ENCODE measurements at places on chromosomes 1 and 21.

DNA sequence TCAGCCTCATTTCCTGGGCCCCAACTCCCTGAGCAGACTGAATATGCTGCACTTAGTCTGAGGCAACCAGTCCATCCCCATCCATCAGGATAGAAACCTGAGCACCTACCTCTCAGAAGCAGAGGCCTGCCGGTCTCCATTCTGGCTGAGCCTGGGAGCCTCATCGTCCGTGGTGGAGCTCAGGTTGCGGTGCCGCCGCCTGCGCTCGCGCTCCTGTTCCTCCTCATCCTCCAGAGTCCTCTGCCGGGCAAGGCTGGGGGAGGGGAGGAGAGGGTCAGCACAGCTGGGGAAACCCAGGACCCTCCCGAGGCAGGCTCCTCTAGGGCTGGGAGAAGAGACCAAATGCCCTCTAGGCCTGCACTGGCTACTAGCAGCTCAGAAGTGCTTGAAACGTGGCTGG is 10.1 kb downstream of the LAD1 start:
- no peak for DNase-seq

DNA sequence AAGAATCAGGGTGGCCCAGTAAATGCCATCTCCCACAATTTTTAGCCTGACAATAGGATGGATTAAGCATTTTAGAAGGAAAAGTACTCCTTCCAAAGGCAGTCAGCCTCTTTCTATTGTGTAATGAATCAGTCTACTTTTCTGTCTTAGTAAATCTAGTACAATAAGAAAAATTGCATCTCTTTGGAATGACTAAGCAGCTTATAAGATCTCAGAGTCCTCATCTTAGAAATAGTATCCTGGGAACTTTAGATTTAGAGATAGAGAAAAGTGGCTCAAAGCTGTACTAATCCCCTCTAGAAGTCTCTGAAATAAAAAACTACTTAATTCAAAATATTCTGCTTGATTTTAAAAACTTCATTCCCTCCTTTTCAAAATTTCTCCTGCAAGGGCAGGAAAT is 81.4 kb downstream of the SLC44A5 start:
- DNase-seq = no peak

DNA sequence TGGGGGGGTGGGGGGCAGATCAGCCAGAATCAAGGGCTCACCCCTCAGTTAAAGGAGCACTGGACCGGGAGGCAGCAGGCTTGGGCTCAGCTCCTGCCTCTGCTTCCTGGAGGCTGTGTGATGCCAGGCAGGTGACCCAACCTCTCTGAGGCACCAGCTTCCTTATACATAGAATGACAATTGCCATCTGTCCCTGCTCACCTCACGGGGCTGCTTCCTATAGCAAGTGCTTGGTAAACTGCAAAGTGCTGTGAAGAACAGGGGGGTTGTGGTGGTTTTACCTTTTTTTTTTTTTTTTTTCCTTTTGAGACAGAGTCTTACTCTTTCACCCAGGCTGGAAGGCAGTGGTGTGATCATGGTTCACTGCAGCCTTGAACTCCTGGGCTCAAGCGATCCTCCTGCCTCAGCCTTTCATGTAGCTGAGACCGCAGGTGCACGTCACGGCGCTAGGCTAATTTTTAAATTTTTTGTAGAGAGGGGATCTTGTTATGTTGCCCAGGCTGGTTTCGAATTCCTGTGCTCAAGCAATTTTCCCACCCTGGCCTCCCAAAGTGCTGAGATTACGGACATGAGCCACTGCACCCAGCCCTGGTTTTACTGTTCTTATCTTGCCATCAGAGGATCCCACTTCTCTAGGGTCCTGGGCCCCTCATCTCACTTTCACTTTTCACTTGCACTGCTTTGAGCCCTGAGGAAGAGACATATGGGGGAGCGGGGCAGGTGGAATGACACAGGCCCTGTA is 11.6 kb downstream of the KCNQ4 start:
- DNase-seq = no peak

DNA sequence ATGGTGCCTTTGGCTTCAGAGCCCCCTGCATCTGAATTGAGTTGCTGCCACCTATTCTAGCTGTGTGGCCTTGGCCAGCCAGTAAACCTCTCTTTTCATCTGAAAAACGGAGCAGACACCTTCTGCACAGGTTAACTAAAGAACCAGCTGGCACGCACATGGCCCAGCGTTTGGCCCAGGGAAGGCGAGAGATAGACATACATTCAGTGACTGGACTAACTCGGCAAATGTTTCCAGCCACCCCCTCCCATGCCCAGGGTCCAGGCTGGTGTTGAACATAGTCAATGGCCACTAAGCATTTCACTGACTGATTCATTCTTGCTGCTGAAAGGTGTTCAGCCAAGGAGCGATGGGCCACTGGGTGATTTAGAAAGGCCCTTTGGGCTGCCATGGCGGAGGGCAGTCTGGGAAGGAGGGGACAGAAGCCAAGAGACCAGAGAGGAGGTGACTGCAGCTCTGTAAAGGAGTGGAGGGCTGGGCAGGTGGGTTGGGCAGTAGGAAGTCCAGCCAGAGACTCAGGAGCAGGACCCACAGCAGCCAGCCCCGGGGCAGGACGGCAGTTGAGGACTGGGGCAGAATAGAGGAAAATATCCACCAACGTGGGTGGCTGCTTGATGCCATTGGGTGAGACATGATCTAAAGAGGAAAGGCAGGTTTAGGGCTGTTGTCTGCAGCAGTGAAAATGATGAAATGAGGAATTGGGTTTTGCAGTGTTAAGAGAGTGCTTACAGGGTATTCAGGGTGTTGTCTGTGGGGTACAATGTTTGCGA is 184.3 kb downstream of the HIVEP3 start:
- no peak for DNase-seq

DNA sequence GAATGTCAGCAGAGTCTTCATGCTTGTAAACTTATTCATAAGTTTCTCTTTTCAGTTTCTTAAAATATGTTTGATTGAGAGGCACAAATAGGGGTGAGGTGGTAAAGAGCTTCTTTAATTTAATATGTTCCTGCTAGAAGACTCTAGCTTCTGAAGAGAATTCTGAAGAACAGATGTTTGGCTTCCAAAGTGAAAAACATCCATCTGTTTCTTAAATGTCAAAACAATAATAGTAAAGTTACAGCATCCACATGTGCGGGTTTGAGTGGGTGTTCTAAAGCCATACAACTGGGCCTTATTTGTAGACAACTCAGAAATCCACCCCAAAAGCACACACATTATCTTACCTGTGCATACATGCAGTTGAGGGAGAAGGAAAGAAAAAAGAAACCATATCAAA is 144.0 kb upstream of the ADGRL4 start:
- DNase-seq = no peak

GRCh38 chr1:33696962-33697361 is 166.9 kb upstream of the HMGB4 start:
- DNase-seq = no peak

GRCh38 chr1:54808443-54809207 is 7.5 kb upstream of the TTC22 start:
- DNase-seq = no peak

GRCh38 chr1:111731956-111732355 is 7.2 kb downstream of the INKA2 start:
- DNase-seq = no peak

DNA sequence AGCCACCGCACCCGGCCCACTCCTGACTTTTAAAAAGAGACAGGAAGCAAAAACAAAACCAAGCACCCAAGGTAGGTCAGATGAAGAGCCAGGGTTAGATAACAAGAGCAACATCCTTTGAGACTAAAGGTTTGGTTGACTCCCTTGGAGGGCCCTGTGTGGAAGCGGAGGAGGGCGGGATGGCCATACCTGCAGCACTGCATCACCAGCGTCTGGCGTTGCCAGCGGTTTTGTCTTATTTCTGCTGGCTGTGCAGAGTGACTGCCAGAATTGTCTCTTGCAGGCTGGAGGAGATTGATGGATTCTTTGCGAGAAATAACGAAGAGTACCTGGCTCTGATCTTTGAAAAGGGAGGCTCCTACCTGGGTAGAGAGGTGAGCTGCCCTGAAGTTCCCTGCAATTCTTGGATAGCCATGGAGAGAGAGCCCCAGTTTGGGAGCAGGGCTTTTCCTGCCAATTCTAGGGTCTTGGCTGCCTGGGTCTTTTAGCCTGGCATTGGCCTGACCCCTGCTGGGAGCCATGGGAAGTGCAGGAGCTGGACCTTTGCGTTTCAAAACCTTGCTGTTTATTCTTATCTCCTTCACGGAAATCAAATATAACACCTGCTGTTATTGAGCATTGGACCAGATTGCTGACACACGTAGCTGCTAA is 24.0 kb downstream of the QSOX1 start:
- peak; percentile 27 for DNase-seq

- DNase-seq = no peak
These were observed 871 bp upstream of the PSMA5 start for GRCh38 chr1:109427171-109427467.

DNA sequence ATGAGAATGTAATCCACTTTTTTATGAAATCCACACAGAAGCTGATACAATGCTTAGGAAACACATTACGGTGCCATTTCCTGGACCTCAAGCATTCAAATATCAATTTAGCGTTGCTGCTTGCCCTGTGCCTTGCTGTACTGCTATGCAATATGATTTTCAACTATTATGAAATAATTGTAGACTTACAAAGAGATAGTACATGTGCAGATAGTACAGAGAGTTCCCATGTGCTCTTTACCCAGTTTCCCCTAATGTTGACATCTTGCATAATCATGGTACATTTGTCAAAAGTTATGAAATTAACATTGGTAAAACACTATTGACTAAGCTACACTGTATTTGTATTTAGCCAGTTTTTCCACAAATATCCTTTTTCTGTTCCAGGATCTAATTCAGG is 37.7 kb upstream of the PTBP2 start:
- no peak for DNase-seq

DNA sequence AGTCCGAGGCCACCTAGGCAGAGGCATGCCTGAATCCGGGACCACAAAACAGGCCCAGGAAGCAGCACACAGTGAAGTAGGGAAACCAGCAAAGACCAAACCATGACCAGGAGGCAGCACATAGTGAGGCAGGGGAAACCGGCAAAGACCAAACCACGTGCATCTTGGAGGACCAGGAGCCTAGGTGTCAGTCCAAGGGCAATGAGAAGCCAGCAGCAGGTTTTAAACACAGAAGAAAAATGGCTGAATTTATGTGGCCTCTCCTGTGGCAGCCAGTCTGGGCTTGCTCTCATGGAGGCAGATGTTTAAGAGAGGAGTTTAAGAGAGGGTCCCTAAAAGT is 42.5 kb downstream of the NPHP4 start:
- no peak for DNase-seq

- DNase-seq = no peak
These were observed 112.4 kb upstream of the ATP1A1 start for GRCh38 chr1:116260621-116261020.

DNA sequence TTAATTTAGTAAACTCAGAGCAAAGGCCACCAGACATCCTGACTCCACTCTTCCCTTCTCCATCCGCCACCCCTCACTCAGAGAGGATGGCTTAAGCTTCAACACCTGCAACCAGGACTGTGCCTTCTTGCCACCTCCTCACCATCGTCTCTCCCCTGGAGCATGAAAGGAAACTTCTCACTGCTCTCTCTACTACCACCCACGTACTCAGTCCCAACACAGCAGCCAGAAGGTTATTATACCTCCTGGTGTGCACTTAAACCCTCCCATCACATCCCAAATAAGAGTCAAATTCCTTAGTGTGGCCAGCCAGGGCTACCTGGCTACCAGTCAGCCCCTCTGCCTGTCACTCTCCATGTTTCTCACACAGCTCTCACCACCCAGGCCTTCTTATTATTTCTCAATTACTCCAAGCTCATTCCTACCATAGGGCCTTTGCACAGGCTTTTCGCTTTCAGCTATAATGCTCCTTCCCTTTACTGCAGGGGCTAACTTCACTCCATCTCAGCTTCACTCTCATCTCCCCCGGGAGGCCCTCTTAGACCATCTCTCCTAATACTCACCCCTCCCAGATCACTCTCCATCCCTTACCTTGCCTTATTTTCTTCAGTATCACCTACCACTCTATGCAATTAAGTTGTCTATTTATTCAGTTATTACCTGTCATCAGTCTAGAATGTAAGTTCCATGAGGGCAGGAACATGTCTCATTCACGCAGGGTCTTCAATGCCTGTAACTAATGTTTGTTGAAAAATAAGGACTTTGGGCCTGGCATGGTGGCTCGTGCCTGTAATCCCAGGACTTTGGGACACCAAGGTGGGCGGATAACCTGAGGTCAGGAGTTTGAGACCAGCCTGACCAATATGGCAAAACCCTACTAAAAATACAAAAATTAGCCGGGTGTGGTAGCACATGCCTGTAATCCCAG is 137.5 kb downstream of the TOMM20 start:
- DNase-seq = no peak

- DNase-seq = no peak
These were observed 1.6 kb downstream of the RPF1 start for GRCh38 chr1:84480650-84481049.

GRCh38 chr1:42002220-42002619 is 83.5 kb upstream of the HIVEP3 start:
- no peak for DNase-seq

GRCh38 chr1:187409341-187409740 is 580.6 kb downstream of the PLA2G4A start:
- no peak for DNase-seq

- no peak for DNase-seq
These were observed 524.1 kb upstream of the CAMK1G start for GRCh38 chr1:209059376-209059775.

- DNase-seq = no peak
These were observed 66.0 kb downstream of the OLIG1 start for GRCh38 chr21:33135925-33136324.

- no peak for DNase-seq
These were observed 112.8 kb downstream of the C1orf21 start for GRCh38 chr1:184499616-184500015.

- no peak for DNase-seq
These were observed 42.8 kb downstream of the KCNK1 start for GRCh38 chr1:233656687-233657086.

DNA sequence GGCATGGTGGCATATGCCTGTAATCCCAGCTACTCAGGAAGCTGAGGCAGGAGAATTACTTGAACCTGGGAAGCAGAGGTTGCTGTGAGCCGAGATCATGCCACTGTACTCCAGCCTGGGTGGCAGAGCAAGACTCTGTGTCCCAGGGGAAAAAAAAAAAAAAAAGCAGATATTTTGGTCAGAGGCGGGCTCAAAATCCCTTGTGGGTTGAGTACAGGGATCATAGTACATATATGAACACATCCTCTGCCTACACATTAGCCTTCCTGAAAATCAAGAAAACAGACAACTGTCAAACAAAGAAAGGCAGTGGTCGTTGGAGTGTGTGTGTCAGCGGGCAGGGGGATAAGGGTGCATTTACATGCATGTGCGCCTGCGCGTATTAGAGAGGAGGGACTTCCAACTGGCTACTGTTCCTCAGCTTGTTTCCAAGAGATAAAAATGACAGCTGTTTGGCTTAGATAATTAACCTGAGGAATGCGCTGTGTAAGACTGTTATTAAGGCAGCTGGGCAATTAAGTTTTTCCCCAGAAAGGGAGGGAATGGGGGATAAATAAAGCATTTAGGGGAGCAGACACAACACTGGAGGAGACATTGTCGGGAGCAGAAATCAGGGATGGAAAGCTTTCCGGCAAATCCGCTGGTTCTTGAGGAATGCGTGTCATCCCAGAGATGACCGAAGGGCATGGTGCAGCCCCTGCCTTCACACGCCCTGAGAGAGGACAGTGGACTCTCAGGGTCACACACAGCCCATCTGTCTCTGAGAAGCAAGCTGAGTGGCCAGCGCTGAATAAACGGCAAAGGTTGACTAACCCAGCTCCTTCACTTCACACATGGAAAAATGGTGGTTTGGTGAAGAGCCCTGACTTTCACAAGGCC is 6.4 kb downstream of the LAMB3 start:
- no peak for DNase-seq

Measured in stimulated activated CD8-positive, alpha-beta memory T cell treated with anti-CD3 and anti-CD28 coated beads, Interleukin-12 subunit alpha, Interleukin-12 subunit beta, amount 100 ng/mL, for 4 hours (primary cell).